NCI-H345 (cell line): ENCODE measurements at places on chromosomes 5 and 9.

DNA sequence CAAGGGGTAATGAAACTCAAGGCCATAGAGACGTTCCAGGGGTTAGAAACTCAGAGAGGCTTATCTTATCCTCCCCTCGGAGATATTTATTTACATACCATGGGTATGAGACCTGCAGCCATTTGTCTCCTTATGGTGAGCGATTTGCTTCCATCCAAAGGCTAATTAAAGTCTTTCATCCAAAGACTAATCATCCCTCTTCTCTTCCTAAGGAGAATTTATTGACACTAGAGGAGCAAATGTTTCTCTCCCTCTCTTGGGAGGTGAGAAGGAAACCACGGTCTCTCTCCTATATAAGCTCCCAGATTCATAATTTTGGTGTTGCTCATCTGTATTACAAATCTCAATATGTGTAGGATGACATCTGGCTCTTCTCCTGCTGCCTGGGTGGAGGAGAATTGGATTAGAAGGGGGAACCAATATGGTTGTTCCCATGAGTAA, 31.0 kb upstream of the RPS23 start:
- DNase-seq: no peak

DNA sequence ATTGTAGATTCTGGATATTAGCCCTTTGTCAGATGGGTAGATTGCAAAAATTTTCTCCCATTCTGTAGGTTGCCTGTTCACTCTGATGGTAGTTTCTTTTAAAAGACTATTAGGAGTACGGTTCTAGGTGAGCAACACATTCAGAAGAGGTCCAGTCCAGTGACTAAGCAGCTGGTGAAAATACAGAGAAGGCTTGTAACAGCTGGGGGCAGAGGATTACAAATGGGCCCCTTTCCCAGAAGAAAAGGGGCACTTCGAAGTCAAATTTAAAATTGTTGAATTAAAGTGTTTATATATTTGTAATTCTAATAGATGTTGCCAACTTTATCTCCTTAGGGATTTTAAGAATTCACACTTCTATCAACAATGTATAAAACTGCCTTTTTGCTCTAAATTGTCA, 720.5 kb downstream of the TLE4 start:
- DNase-seq: no peak

- peak; percentile 82 for DNase-seq
Measured at GRCh38 chr9:90102292-90102901, 497.6 kb downstream of the GADD45G start.

DNA sequence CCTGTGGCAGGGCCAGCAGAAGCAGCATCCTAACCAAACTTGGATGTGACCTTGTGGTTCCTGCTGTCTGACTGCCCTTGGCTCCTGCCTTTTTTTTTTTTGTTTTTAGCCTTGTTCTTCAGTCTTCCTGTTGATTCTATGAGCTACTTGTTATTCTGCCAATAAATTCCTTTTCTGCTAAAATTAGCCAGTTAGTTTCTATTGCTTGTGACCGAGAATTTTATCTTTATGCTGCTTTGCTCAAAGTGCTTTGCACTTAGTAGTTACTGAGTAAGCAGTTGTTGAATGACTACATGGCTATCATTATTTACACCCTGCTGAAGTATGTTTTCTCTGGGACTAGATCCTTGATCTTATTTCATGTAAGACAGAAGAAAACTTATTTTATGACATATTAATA, 20.8 kb upstream of the ATG10 start:
- DNase-seq: no peak

DNA sequence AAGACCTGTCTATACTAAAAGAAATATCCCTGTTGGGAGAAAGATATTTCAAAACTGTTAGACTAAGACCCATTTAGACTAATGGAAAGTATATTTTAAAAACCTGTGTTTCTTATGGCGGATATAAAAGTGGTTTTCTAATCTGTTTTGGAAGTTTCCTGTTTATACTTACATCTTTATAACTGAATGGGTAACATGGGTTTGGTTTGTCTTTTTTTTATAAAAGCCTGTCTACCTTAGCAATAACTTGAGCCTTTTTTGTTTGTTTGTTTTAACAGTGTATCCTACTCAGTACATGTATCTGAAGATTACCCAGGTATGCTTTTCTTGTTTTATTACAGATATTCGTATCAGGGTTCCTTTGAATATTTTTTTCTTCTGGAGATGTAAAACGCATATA, 83.4 kb downstream of the PARP8 start:
- DNase-seq: no peak

- DNase-seq: no peak
Measured at GRCh38 chr9:103287361-103287760, 292.2 kb downstream of the CYLC2 start.

DNA sequence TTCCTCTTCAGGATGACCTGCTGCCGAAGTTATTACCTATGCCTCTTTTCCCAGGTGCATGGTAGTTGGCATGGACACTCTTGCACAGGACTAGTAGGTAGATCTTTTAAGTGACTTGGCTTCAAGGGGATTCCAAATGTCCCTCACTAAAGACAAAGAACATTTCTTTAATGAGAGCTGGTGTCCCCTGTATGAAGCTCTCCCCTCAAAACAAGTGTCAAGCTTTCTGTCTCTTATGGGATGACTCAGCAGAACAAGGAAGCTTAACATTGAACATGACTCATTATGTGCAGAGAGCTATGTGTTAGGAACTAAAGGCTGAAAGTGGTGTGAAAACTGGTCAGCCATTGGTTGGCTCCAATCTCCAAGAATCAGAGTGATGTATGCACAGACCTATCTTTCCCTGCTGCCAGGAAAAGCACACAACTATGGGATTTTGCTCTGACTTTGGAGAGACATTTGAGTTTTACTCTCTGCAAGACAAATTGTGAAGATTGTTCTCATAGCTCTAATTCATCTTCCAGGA, 120.5 kb downstream of the PRDM6 start:
- DNase-seq: no peak

DNA sequence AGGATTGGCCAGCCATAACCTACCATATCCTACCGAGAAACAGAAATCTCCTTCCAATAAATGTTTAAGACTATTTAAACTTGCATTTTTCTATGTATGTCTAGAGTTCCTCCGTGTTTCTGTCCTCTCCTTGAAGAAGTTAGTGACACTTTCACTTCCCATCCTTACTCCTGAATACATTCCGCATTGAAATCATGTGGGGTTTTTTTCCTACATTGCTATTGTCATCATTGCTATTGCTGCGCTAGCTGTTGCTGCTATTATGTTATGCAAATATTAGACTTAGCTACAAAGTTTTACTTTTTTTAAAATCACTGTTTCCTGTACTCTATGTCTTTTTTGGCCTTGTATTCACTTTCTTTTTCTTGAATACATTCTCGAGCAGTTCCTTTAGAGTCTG, 83.3 kb upstream of the NEK6 start:
- DNase-seq: no peak
